Left renal cortex interstitium (tissue), 4 donors: ENCODE measurements at places on chromosomes 12 and 14.
A peak's percentile ranks its signal among the peaks of the same experiment; 100 is the strongest.

- no peak for DNase-seq
Observed at GRCh38 chr14:92570674-92571262, 57.2 kb downstream of the RIN3 start.

DNA sequence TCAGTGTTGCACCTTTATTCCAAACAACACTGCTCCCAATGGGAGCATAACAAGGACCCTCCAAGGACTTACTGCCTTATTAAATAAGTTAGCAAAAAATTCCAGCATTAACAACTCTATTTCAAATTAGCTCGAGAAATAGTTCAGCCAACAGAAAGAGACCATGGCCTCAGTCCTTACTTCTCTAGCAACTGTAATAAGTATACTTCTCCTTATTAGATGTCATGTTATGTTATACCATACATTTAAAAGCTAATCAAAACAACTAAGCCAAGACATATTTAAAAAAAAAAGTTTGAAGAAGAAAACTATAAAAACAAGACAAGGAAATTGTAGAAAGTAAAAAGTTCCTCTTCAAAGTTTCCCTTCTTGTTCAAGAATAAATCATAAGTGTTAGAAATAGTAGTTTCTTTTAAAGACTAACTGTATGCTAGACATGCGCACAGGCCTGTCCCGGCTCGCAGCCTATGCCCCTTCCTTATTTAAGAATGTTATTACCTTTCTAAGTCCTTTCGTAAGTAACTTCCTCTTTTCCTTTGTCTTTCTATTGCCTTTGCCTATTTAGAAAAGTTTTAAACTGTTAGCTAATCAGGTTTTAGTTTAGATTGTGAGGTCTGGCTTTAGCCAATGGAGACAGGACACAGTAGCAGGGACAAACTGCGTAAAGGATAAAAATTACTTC is 68.6 kb downstream of the RESF1 start:
- no peak for DNase-seq

GRCh38 chr14:75310295-75311111 is 31.9 kb downstream of the FOS start:
- peak; percentile 65 for DNase-seq

DNA sequence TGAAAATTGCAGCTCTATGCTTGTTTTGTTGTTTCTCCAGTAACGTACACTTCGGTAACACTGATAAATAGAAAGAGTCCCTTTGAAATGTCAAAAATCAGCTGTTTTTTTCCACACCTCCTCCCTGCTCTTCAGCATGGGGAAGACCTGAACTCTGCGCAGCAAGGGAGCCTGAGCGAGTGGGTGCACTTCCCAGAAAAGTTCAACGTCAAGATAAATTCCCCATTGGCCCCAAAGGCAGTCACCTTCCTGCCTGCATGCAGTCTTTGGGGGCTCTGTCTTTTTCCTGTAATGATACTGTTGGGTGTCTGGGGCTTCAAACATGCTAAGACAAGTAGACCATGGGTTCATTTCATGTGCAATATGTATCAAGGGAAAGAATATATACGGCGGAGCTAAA is 8.8 kb upstream of the FOXG1 start:
- no peak for DNase-seq

DNA sequence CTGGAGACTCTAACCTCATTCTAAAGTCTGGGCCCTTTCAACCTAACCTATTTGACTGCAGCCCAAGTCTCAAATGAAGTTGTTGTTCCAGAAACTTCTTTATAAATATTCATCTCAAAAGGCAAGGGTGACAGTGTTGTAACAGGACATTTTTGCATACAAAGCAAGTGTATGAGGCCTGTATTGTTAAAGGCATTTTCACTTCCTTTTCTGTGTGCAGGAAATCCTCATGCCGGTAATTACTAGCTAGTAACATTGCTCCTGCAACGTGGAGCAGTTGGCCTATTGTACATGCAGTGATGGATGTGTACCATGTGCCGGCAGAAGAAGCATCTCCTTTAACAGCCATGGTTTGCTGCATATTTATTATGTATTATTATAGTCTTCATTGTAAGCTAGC is 156.5 kb upstream of the RMST start:
- DNase-seq = no peak

DNA sequence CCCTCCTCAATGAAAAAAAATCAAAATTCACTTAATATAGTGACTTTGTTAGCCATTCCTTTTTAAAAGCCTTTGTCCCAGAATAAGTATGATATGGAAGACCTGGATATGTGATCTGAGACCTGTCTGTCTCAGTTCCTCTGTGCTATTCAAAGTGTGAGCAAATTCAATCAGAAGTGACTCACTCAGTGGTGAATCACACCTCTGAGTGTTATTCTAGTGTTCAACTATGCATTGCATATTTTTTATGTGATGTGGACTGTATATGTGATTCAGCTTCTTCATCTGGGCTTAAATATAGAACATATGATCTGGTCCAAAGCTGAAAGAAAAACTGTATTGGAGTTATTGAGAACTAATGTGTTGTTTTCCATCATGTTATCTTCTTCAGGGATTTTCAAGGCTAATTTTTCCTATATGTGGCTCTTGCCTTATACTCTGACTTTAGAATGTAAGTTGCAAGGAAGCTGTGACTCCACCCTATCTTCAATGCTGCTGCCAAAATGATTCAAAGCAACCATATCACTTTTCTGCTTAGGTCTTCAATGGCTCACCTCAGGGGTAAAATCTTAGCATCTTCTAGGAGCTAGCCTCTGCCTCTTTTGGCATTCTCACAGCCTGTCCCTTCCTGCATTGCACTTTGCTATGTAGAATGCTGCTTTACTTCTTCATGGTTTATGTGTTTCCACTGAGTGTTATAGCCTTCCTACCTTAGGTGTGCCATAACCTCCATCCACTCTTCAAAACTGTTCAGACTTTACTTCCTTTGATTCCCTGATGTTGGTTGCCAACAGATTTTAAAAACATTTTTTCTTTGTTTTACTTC is 169.8 kb downstream of the OTOGL start:
- DNase-seq = no peak

- no peak for DNase-seq
Observed at GRCh38 chr12:89468648-89469326, 55.8 kb downstream of the GALNT4 start.

GRCh38 chr12:76777765-76778216 is 13.9 kb downstream of the ZDHHC17 start:
- DNase-seq = no peak

- DNase-seq = no peak
Observed at GRCh38 chr12:96436366-96437170, 36.3 kb upstream of the CDK17 start.
